ENCODE measurements at places on chromosomes 4 and X.

DNA sequence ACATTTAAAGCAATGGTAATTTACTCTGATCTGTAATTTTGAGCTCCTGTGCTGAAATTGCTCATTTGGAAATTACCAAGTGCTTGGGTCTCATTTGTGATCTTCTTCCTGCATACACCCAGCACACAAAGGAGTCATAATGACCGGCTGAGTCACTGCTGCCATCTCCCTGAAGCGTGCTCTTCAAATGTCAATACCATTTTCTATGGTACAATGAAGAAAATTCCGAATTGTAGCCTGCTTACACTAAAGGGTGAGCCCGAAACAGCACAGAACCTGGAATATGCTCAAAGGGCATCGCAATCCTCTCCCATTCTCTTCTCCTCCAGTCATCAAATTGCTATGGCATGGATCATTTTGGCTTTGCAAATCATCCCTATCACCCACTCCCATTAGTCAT lies 140.5 kb downstream of the GRIA3 start:
- no peak for DNase-seq

DNA sequence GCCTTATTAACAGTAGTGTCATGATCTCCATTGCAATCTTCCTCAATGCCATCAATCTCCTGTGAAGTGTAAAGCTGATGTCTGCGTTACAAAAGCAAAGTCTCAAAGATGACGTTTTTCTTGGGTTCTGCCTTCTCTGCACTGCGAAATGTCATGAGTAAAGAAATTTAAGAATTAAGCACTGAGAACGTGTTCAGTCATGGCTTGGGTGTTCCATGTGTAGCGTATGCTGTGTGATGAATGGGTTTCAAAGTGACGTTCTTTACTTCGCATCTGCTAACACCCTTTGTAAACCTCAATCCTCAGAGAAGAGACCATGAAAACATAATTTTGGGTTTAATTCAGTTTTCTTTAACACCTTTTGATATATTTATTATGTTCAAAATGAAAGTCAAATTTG lies 999 bp downstream of the NAP1L5 start:
- DNase-seq = no peak

DNA sequence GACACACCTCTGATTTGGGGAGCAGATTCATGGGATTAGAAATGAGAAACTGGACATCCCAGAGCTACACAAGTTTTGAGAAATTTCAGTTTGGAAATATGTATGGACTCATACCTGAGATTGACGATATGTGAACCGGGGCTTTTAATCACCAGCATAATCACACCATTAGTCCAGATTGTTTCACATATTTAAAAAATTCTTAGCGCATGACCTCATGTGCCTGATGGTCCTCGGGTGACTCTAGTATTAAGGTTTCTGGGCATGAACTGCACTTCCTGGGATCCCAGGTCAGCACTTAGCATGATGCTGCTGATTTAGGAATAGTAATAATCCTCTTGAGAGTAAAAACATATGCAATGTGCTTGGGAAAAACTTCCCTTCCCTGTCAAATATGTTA lies 91.9 kb upstream of the BCOR start:
- DNase-seq = no peak

GRCh38 chr4:1172971-1173757 lies 781 bp upstream of the SPON2 start:
- DNase-seq = no peak

GRCh38 chrX:11039926-11040325 lies 71.2 kb upstream of the HCCS start:
- DNase-seq = no peak

- no peak for DNase-seq
These were observed 174.9 kb upstream of the SMARCAD1 start for GRCh38 chr4:94032754-94033153.

- DNase-seq = no peak
These were observed 127.3 kb upstream of the FAT4 start for GRCh38 chr4:125187226-125188176.

- DNase-seq = no peak
These were observed 13.5 kb downstream of the AFF1 start for GRCh38 chr4:86948276-86948675.

GRCh38 chr4:128295255-128295654 lies 7.6 kb upstream of the PGRMC2 start:
- no peak for DNase-seq

DNA sequence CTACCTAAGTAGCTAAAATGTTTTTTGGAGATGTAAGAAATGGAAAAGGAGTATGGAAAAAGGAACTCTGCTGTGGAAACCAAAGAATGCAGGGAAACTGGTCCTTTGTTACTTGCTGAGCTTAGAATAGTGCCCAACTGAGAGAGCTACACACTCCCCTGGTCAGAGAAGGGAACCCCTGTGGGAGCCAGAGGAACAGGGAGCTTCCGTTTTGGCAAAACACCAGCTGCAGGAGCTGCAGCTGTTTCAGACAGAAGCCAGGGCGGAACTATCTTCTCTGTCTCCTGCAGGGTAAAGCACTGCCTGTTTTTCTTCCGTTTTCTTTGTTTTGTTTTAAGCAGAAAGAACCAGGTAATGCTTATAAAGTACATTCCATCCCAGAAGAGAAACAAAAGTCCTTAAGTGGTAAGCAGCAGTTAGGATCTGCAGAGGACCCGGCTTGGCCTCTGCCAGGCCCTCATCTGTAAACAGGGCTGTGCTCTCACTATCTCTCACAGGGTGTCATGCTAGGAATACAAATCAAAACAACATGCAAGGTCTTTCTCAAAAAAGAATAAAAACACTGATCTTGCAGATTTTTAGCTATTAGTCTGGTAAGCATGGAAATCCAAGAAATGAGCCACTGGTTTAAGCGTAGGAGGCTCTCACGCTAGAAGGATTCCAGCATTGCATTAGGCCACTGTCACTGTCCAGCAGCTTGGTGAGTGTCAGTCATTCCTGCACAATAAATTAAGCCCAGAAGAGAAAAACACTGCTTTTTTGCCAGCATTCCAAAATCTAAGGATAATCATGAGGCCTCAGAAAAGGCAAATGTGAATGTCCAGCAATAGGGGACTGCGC lies 76.1 kb downstream of the CHST7 start:
- DNase-seq = peak; percentile 6

- no peak for DNase-seq
These were observed 211.5 kb downstream of the CHRDL1 start for GRCh38 chrX:110584083-110584482.

GRCh38 chr4:89539374-89539773 lies 231.8 kb upstream of the GPRIN3 start:
- no peak for DNase-seq

- DNase-seq = no peak
These were observed 717.1 kb upstream of the HS3ST1 start for GRCh38 chr4:12145768-12146167.

- DNase-seq = no peak
These were observed 51.2 kb downstream of the TMEM144 start for GRCh38 chr4:158261480-158261879.

DNA sequence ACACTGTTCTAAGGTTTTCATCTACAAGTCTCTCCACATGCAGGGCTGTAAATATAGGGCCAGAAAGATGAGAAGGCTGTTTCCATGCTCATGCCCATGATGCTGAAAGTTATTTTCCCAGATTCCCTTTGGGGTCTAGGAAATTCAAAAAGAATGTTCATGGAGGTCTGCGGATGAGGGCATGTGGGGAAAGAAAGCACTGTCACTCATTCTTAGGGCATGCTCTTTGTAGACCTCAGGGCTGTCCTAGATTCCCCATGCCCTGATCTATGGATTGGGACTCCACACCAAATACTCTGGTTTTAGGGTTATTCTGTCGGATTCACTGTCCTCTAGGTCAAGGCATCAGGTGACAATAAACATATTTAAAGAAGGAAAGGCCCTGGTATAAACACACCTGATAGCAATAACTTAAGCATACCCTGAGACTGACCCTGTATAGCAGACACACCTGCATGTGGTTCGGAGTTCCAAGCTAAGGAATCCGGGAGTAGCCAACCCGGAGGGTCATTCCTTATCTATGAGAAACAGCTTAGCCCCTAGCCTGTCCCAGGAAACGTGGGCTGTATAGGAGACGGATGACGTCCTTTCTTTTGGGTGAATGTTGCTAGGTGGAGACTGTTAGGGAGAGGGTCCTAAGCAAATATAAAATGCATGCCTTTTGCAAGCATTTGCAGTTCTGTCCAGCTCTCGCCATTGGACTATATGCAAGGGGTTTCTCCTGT lies 37.6 kb downstream of the LNX1 start:
- DNase-seq = no peak

DNA sequence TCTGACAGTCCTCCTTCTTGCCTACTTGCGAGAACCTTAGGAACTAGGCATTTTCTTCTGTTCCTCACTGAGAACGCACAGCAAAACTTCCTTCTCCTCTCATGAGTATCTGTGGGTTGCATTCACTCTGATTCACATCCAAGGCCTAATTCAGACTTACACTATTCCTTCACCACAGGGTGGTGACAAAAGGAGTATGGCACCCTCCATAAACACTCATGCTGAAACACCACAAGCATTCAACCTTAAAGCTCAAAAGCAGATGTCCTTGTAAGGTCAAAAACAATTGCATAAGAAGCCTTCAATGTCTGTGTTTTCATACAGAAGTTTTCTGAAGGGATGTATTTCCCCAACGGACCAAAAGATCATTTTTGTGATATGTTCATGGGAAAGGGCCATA lies 147.3 kb downstream of the CORIN start:
- no peak for DNase-seq

DNA sequence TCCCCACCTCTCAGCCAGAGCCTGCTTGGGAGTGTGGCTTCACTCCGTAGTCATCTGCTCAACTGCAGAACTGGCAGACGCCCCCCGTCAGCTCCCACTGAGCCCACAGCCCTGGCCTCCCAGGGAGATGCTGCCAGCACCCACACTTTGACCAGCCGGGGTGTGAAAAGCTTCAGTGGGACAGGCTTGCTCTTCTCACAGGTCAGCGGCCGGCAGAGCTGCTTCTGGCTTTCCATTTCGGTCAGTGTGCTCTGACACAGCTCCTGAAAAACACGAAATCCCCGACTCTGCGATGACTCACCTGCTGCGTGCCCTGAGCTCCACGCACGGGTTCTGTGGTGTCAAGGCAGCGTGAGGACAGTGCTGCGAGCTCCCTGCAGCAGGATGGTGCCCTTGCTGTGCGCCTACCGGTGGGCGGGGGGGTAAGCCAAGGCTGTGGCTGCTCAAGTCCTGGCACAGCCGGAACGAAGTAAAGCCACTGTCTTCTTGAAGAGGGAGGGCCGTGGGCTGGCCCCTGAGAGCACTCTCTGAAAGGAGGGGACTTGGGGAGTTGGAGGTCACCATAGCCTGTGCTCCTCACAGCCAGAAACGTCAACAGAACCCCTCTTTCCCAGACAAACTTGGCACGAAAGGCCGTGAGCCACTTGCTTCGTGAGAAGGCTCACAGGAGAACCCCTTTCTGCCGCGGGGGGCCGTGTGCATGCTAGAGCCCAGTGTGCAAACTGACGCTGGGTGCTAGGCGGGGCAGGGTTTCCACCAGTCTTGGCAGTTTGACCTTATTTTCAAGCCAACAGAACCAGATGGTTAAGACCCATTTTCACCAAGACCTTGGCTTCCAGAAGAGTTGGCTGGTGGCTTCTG lies 23.6 kb downstream of the NOP14 start:
- no peak for DNase-seq

DNA sequence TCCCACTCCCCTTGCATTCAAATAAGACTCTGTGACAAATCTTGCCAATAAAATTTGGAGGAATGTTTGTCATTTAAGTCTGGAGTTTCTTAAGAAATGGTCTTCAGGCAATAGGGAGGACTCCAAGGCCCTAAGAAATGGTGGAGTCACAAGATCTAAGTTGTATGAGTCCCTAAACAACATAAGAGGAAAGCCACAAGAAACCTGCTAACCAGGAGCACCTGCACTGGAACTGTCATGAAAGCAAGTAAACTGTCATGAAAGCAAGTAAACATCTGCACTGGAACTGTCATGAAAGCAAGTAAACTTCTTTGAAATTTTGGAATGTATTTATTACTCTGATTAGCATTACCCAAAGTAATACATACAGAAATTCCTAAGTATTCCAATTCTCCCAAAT lies 3.5 kb downstream of the CNOT6L start:
- no peak for DNase-seq

DNA sequence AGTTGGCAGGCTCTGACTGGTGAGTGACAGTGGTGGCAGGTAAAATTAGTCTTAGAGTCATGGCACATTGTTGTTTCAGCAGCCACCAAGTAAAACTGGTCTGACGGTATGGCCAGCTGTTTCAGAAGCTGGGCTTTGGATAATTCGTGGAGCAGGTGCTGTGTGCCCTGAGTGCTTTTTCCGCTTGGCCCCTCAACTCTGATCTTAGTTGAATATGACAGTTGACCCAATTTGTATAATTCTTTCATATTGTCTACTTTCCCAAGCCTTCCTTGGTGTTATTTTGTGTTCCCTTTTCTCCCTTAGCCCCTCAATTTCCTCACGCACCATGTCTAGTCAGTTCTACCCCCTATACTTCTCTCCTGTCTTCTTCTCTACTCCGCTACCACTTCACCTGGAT lies 32.0 kb downstream of the CDS1 start:
- no peak for DNase-seq

GRCh38 chr4:40347472-40347871 lies 12.3 kb downstream of the CHRNA9 start:
- DNase-seq = no peak

- DNase-seq = no peak
These were observed 65.9 kb downstream of the UCHL1 start for GRCh38 chr4:41322617-41323016.

DNA sequence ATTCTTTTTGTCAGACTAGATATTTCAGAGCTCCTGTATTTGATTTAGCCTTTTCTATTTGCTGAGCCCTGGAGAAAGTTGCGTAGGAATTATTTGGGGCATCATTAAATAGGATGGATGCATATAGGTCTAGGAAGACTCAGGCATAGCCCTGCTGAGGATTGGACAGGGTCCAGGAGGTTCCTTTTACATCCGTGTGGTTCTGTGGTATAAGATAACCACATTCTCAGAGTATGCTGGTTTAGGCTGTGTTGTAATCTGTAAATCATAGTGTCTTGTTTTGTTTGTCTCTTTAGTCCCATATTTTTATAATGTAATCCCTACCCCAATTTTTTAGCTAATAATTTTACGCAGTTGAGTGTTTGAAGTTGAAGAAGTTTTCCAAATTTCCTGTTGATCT lies 513.7 kb downstream of the RPA4 start:
- no peak for DNase-seq

DNA sequence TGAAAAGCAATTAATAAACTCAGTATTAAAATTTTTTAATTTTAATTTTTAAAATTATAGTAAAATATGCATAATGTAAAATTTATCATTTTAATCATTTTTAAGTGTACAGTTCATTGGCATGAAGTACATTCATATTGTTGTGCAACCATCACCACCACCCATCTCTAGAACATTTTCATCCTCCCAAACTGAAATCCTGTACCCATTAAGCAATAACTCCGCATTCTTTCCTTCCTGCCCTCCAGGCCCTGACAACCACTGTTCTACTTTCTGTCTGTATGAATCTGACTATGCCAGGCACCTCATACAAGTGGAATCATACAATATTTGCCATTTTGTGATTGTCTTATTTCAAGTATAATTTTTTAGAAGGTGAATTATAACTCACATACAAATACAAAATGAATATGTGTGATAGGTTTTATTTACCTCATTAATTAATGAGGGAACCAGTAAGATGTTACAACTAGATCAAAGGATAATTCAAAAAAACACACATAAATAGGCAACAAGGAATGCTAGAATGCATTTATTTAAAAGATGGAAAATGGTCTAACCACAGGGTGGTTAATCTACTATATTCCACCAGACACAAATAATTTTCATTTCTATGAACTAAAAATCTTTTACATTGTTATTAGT lies 13.1 kb upstream of the AFF1 start:
- DNase-seq = no peak
